ENCODE measurements at places on chromosomes 1 and 21.

GRCh38 chr1:198245379-198245778, 88.6 kb downstream of the NEK7 start:
- no peak for DNase-seq

DNA sequence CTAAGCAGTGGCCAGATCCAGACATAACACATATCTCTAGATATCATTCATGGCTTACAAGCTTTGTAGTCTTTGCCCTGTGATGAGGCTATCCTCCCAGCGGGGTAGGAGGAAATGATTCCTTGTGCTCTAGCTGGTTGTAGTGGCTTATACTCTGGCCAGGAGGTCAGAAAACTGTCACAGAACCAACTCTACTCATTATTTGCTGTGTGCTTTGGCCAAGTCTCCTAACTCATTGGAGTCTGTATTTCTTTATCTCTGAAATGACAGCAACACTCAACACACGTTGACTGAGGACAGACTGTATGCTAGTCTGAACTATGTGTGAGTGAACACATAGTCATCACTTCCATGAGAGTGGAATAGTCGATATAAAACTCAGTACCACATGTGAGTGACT, 116.7 kb upstream of the F3 start:
- peak; percentile 54 for DNase-seq

GRCh38 chr1:105243411-105243810, 1493.7 kb downstream of the AMY1C start:
- DNase-seq: no peak

DNA sequence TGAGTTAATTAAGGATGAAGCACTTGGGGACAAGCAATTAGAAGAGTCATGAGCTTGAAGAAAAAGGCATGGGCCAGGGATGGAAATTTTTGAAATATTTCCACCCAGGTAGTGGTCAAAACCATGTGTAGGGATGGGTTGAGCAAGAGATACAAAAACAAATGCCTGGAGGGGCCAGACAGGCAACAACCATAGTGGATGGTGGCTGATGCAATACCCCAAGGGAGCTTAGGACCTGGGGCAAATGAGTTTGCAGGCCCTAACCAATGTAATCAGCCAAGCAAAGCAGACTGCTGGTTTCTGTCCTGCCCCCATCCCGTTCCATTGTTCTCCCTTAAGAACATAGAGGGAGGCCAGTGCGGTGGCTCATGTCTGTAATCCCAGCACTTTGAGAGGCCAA, 119.1 kb upstream of the FGGY start:
- no peak for DNase-seq

DNA sequence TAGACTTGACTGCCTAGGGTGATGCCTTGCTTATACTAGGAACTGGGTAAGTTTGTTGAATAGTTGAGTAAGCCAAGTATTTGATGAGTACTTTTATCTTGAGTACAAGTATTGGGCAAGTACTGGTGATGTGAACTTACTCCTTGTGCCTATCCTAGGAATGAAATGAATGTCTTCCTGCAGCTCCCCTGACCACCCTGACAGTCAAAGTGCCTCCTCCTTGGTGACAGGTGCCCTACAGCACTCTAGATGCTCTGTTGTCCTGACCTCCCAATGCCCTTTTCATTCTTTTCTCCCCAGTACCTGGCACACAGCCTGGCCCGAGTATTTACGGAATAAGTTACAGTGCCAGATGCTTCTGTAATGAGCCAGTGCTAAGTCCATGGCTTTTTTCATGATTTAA, 25.5 kb downstream of the PCSK9 start:
- peak; percentile 52 for DNase-seq

- peak; percentile 95 for DNase-seq
Measured at GRCh38 chr1:155961937-155962336, 16.4 kb downstream of the ARHGEF2 start.

GRCh38 chr21:15140321-15141019, 75.7 kb upstream of the NRIP1 start:
- DNase-seq: no peak

- DNase-seq: no peak
Measured at GRCh38 chr1:234737967-234738314, 128.0 kb upstream of the IRF2BP2 start.

DNA sequence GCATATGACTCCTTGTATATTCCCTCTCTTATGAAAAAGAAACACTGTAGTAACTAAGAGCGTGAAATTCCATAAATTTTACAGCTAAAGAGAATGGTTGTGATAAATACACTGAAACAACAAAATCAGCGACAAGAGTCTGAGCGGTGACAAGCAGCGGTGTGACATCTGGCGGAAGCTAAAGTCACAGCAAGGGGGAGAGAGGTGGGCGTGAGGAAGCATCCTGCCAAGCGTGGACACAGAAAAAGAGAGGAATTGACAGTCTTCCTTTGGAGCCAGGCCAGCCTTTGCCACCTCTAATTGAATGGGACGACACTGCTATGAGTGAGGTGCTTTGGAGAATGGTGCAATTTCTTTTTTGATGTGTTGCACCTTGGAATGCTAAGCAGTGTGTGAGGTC, 25.9 kb downstream of the PSMB2 start:
- no peak for DNase-seq

GRCh38 chr1:228245111-228245510, 37.3 kb downstream of the OBSCN start:
- DNase-seq: no peak

- peak; percentile 82 for DNase-seq
Measured at GRCh38 chr1:151989211-151989862, 4.3 kb downstream of the S100A10 start.

- no peak for DNase-seq
Measured at GRCh38 chr1:230160957-230161771, 94.1 kb downstream of the GALNT2 start.

DNA sequence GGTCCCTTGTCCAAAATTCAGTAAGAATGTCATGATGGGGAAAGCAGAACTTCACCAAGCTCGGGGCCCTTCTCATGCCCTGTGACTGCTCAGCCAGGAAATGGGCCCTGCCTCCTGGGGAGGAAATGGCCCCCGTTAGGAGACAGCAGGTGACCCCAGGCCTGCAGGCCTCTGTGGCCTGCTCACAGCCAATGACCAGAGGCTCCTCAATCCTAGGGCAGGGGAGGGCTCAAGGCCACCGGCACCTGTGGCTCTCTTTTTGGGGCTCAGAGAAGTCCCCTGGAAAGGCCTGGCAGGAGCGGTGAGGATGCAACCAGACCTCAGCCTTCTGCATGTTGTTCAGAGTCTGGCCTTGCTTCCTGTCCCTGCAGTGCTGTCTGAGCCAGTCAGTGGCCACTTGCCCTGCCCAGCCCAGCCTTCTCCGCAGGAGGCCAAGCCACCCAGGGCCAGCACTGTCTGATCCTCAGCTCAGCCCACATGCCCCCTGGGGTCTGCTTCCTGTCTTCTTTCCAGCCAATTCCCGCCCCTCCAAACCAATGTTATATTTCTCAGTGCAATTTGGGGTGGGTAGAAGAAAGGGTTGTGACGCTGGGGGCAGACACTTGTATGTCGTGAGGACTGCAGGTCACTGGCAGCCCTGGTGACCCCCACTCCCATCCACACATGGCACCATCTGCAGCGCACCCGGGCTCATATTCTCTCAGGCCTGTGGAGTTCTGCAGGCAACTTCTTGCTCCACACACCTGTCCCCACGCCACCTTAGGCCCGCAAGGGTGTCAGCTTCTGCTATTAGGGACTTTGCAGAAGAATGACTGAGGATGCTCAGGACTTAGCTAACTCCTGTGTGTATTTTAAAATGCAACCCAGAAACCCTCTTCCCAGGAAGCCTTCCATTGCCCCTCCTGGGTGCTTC, 83.6 kb downstream of the ITPKB start:
- DNase-seq: no peak

DNA sequence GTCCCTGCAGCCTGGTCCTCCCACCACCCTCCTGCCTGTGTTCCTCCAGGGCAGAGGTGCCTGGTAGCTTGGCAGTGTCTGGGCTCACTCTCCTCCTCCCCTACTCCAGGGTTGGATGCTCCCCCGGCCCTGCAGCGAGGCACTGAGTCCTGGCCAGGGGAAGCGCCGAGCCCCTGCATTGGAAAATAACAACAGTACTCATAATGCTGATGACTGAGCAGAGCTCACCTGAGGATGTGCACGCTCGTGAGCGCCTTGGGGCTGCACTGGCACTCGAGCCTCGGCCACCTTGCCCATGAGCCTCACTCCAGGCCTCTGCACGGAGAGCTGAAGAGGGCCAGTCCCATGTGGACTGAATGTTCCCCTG, 6.0 kb upstream of the ACTRT2 start:
- no peak for DNase-seq

DNA sequence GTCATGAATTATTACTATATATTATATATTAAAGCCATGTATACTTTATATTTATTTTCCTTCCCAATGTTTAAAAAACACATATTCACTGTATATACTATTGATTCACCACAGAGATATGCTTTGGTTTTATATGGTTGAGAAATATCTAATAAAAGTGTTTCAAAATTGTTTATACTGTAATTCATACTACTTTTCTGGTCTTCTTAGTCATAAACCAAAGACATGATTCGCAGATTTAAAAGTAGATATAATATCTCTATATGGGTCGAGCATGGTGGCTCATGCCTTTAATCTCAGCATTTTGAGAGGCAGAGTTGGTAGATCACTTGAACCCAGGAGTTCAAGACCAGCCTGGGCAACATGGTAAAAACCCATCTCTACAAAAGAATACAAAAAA, 738.4 kb downstream of the USP25 start:
- DNase-seq: no peak

GRCh38 chr21:31317688-31318087, 26.4 kb downstream of the TIAM1 start:
- DNase-seq: no peak

DNA sequence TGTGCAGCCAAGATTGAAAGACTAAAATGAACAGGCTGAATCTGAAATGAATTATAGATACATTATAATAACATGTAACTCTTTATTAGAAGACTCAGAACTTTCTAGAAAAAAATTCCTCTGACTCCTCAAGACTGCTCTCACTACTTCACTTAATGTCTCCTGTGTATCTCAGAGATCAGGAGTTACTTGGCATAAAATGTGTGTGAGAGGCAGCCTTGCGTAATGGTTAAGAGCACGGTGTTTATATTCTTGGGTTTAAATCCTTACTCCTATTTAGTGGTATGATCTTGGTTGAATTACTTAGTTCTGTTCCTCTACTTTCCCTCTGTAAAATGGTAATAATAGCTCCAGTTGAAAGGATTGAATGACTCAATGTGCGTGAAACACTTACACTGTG, 634.9 kb downstream of the LTN1 start:
- DNase-seq: no peak

GRCh38 chr1:74468982-74469603, 43.3 kb downstream of the LRRC53 start:
- DNase-seq: peak; percentile 56

- DNase-seq: no peak
Measured at GRCh38 chr1:148379697-148380096, 103.4 kb downstream of the PPIAL4G start.

DNA sequence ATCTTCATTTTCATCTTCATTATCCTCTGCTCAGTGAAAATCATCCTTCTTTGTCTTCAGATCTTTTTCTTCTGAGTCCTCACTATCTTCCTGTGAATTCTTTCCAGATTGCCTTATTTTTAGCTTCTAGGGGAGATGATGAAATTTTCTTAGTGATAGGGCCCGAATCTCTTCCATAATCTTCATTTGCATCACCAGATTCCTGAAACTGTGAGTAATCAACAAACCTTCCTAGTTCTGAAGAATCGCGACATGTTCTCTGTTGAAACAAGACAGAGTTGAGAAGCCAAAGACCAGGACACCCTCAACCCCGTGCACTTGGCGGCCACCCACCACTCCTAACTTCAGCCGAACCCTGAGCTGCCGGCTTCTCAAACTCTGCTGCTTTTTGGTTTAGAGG, 92.8 kb upstream of the CDC42BPA start:
- DNase-seq: no peak

DNA sequence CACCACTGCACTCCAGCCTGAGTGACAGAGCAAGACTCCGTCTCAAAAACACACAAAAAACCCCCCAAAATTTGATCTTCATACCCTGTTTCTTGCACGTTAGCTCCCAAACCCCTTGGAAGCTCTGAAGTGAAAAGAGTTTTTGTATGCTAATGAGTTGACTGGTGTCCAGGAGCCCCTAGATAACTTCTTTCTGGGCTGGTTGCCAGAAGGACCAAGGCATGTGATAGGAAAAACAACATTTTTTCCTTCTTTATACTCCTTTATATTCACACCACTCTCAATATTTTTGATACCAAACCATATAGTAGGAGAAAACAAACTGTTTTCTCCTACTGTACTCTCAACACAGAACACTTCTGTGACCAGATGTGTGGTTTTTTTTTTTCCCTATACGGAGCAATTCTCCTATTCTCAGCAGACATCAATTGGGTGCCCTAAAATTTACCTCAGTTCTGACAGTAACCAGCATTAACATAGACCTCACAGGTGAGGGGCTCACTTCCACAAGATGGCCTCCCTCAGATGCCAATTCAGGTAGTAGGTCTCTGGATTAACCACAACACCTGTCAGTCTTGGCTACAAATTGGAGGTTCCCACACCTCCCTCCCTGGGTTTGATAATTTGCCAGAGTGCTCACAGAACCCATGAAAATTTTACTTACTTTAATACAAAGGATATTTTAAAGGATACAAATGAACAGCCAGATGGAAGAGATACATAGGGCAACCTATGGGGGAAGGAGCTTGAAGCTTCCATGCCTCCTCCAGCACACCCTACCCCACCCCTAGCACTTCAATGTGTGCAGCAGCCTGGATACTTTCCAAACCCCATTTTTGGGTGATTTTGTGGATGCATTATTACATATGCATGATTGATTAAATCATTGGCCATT, 25.6 kb downstream of the ZYG11B start:
- no peak for DNase-seq

- peak; percentile 3 for DNase-seq
Measured at GRCh38 chr1:100266741-100267140, 725 bp downstream of the RTCA start.

DNA sequence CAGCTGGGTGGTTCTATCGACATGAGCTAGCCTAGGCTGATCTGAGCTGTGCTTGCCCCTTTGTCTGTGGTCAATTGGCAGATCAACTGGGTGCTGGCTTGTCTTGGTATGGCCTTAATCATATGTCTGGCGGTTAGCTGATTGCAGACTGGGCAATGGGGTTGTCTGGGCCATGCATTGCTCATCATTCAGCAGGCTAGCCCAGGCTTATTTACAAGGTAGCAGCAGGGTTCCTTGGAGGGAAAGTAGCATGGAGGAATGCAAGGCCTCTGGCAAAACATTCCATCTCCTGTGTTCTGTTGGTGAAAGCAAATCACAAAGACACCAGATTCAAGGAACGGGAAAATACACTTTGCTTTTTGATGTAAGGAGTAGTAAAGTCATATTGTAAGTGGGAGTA, 84.0 kb upstream of the IVNS1ABP start:
- no peak for DNase-seq

DNA sequence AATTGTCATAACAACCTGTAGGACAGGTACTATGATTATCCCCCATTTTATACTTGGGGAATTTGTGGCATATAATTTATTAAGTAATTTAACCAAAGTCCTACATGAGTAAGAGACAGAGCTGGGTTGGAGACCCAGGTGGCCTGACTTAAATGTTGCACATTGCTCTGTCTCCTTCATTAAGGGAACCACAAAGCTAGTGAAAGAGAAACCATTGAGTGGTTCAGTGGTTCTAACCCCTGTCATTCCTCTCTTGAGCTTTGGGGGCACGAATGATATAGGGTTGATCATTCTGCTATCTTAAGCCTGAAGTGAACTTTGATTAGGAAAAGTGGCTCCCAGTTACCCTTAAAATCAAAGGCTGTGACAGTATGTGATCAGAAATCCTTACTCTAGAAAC, 5.3 kb upstream of the MAP3K7CL start:
- DNase-seq: no peak

- DNase-seq: no peak
Measured at GRCh38 chr21:44521301-44521927, 18.6 kb downstream of the KRTAP10-1 start.

Measured in AG08395 (cell line).